Stimulated activated CD4-positive, alpha-beta T cell treated with anti-CD3 and anti-CD28 coated beads, Interleukin-15, amount 100 ng/mL, for 1 hour (primary cell): ENCODE measurements at places on chromosomes 1 and 21.

GRCh38 chr1:56491441-56491840 lies 87.9 kb downstream of the PLPP3 start:
- DNase-seq = no peak

- no peak for DNase-seq
These were observed 32.3 kb upstream of the CRP start for GRCh38 chr1:159746666-159747065.

DNA sequence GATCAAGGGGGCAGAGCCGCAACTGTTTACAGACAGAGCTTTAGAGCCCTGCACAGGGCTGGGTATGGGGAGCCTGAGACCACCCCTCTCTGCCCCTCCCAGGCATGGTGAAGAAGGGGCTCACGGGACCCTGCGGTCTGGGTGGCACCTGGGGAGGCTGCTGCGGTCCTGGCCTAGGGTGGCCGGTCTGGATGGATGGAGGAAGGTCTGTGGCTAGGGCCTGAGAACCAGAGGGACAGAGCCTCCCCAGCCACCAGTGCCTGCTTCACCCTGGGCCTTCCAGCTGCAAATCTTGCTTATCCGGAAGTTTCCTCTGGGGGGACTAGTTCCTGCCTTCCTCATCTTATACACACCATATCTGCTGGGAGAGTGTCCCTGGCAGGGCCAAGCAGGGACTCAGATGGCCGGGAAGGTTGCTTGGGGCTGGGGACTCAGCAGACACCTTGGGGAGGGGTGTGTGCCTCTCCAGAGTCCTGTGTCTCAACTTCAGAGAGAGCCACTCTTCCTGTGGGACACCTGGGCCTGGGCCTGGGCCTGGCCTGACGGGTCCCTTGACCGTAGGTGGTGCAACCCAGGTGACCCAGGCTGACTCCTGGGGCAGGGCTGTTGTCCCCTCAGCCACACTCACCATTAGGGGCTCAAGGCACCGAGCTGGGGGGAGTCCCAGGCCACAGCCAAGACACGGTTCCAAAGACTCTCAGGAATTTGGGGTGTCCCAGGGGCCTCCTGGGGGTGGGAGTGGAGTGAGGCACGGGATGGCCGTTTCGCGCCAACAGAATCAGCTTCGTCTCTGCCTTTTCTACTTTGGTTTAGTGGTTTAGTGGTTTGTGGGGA lies 52.0 kb upstream of the ACTRT2 start:
- no peak for DNase-seq

DNA sequence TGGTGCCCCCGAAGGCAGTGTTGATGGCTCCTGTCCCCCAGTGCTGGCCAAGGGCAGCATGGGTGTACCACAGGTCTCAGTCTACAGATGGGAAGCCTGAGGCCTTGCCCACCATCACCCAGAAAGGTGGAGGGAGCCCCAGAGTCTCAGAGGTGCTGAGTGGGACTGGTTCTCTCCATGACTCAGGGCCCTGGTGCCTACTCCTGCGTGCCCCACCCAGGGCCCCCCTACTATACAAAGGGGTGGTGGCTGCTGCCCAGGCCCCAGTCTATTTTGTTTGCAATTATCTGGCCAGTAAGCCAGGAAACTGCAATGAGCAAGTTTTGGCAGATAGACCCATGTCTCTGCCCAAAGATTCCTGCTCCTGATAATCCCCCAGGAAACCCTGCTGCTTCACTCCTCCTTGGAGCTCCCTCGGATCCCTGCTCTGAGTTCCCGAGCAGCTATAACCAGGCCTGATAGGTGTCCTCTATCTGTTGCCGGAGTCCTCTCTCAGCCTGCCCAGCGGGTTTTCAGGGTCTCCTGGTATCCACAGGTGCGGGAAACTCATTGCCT lies 41.7 kb downstream of the EDN2 start:
- DNase-seq = no peak

GRCh38 chr21:36733857-36734256 lies 34.9 kb downstream of the SIM2 start:
- no peak for DNase-seq

- DNase-seq = no peak
These were observed 273 bp downstream of the BMP8B start for GRCh38 chr1:39788426-39788757.

- no peak for DNase-seq
These were observed 44.9 kb downstream of the FOXD2 start for GRCh38 chr1:47482786-47483185.

- peak; percentile 50 for DNase-seq
These were observed 9.8 kb upstream of the TSPAN2 start for GRCh38 chr1:115098979-115099692.

DNA sequence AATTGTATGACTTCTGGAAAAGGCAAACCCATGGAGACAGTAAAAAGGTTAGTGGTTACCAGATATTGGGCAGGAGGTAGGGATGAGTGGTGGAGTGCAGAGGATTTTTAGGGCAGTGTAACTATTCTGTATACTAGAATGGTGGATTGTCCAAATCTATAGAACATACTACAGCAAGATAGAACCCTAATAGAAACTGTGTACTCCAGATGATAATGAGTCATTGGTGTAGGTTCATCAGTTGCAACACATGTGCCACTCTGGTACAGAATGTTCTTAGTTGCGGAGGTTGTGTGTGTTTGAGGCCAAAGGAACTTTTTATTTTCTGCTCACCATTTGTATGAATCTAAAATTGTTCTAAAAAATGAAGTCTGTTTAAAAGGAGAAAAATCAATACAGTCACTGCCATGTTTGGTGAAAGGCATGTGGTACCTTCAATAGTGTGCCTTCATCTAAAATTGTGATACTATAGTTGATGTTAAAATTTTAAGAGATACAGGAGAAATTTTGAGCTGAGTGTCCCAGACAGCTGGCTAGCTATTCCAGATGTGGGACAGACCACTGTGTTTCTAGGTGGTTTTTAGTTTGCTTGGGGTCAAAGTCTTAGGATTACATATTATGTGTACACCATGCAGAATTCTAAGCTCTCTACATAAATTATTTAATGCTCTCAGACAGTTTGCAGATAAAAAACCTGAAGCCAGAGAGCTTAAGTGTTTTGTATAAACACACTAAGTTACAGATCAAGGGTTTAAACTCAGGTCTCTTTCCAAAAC lies 150.5 kb downstream of the RPS6KC1 start:
- no peak for DNase-seq
